ENCODE measurements at places on chromosomes 7 and 10.

GRCh38 chr7:82445271-82445670 is 1.7 kb upstream of the CACNA2D1 start:
- DNase-seq = no peak

DNA sequence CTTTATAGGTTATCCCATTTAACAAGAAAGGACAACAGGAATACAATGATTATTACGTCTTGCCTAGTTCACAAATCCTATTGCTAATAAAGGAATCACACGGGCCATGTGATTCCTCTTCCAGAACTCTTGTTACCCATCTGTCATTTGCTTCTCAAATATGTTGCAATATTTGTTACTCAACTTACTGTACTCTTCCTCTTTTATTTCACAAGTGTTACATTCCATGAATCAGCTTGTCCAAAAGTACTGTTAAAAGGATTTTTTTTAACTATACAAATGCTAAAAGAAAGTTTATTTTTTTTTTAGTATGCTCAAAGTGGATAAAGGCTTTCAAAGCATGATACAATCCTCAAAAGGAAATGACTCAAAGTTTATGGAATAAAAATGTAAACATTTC is 3.9 kb upstream of the CD36 start:
- no peak for DNase-seq

- DNase-seq = no peak
Measured at GRCh38 chr7:71538210-71538609, 406.3 kb downstream of the GALNT17 start.

DNA sequence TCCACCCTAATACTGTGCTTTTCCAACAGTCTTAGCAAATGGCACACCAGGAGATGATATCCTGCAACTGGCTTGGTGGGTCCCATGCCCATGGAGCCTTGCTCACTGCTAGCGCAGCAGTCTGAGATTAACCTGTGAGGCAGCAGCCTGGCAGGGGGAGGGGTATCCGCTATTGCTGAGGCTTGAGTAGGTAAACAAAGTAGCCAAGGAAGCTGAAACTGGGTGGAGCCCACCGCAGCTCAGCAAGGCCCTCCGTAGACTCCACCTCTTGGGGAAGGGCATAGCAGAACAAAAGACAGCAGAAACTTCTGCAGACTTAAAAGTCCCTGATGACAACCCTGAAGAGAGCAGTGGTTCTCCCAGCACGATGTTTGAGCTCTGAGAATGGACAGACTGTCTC is 399.0 kb downstream of the CCSER2 start:
- DNase-seq = no peak

- DNase-seq = no peak
Measured at GRCh38 chr10:93074597-93075368, 1.1 kb downstream of the CYP26A1 start.

DNA sequence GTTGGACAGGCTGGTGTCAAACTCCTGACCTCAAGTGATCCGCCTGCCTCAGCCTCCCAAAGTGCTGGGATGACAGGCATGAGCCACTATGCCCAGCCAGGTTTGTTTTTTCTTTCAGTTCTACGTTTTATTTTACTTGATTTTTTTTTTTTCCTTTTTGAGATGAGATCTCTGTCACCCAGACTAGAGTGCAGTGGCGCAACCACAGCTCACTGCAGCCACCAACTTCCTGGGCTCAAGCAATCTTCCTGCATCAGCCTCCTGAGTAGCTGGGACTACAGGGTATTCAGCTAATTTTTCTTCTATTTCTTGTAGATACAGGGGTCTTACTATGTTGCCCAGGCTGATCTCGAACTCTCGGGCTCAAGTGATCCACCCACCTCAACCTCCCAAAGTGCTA is 24.3 kb downstream of the GDI2 start:
- DNase-seq = no peak

GRCh38 chr7:114659409-114660125 is 245.0 kb downstream of the FOXP2 start:
- DNase-seq = no peak

DNA sequence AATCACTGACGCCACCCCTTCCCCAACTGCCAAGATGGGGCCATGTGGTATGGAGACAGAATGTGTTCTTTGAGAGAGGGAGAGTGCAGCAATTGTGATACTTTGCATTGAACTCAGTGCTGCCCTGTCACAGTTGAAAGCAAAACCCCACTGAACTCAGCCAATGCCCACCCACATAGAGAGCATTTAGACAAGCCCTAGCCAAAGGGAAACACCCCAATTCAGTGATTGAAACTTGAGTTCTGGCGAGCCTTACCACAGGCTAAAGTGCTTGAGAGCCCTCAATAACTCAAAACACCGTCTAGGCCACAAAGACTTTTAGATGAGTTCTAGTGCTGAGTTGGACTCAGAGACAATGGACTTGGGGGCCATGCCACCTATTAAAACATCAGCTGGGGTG is 751.9 kb upstream of the POT1 start:
- DNase-seq = no peak

- DNase-seq = no peak
Measured at GRCh38 chr7:50805447-50806125, 22.9 kb upstream of the GRB10 start.

GRCh38 chr10:115001506-115002381 is 63.7 kb downstream of the TRUB1 start:
- no peak for DNase-seq

GRCh38 chr7:28931565-28931964 is 26.6 kb downstream of the TRIL start:
- no peak for DNase-seq

DNA sequence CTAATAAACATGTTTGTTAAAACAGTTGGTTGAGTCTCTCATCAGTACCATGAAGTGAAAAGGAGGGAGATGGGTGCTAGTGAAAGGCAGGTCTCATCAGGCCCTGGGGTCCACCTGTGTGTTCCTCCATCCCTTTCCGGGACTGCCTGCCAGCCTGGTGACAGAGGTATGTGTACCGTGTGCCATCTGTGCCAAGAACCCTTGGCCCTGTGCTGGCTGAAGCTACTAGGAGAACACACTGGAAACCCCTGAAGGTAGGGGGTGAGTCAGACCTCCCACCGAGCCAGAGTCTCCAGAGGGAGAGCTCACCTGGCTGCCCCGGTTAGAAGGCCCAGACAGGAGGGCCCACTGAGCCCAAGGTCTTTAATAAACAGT is 2.3 kb downstream of the DDIT4 start:
- no peak for DNase-seq

DNA sequence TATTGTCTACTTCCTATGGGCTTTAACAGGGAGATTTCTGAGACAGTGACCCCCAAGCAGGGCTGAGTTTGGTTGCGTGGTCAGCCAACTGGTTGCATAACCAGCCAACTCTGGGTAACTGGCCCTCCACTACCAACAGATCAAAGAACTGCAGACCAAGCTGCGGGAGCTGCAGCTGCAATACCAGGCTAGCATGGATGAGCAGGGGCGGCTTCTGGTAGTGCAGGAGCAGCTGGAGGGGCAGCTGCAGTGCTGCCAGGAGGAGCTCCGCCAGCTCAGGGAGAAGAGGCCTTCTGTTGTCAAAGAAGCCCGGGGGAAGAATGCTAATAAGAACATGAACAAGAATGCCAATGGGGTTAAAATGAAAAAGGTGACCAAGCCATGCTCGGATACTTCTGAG is 15.7 kb upstream of the FLNC start:
- no peak for DNase-seq

- no peak for DNase-seq
Measured at GRCh38 chr7:47648275-47648925, 66.5 kb upstream of the TNS3 start.

GRCh38 chr10:397321-398068 is 262.2 kb downstream of the ZMYND11 start:
- no peak for DNase-seq

GRCh38 chr10:100575585-100576281 is 40.0 kb downstream of the HIF1AN start:
- DNase-seq = no peak

DNA sequence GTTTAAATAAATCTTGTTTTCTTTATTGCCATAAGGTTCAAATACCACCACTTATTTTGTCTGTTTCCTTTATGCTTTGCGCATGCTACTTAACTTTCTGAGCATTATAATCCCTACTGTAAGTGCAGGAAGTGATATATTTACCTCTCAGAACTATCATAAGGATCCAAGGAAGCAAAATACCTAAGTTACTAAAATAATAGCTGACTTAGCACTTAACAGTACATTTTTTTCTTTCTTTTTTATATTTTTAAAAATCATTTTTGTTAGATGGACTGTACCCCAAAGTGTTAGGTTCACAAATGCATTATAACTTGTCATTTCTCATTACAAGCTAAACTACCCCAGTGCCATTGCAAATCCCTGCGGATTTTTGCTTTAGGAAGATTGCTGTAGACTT is 663.8 kb downstream of the SUGCT start:
- DNase-seq = no peak

DNA sequence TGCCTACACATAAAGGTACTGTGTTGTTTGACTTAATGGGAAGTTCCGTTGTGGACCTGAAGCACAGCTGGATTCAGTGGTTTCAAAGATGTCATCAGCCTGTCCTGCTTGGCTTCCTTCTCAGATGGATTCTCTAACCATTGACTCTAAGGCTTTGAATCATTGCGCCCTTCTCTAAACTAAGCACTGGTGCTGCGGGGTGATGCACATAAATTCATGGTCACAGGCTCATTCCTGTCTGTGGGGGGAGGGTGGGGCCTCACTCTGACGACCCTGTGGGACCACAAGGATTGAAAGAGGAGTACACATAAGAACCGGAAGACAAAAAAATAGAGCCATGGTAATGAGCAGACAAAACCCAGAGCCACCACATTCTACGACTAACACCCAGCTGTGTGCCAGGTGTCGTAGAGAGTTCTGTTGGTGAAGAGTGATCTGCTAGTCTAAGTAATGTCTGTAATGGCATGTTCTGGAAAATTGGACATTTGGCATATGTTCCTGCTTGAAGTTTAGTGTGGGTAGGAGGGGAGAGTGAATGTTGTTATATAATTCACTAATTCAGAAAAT is 97.3 kb upstream of the YAE1 start:
- DNase-seq = no peak

GRCh38 chr10:118737603-118738302 is 17.0 kb downstream of the CACUL1 start:
- no peak for DNase-seq

DNA sequence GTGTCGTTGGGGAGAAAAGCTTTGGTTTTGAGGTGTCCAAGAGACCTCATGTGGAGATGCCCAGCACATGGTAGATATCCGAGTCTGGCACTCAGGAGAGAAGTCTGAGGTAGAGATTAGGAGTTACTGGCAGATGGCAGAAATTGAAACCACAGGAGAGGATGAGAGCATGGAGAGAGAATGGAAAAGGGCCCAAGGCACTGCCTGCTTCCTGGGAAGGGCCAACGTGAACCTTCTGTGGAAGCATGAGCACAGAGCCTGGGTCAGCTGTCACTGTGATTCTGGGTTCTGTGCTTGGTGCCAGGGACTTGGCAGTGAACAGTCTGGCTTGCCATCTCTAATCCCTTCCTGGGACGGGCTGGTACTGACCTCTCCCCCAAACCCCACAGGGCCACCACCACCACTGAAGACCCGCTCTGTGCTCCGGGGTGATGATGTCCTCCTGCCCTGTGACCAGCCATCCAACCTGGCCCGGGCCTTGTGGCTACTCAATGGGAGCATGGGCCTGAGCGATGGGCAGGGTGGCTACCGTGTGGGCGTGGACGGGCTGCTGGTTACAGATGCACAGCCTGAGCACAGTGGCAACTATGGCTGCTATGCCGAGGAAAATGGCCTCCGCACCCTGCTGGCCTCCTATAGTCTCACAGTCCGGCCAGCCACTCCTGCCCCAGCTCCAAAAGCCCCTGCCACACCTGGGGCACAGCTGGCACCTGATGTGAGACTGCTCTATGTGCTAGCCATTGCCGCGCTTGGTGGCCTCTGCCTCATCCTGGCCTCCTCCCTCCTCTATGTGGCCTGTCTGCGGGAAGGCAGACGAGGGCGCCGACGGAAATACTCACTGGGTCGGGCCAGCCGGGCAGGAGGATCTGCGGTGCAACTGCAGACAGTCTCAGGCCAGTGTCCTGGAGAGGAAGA is 4.1 kb downstream of the MRPL43 start:
- DNase-seq = no peak

DNA sequence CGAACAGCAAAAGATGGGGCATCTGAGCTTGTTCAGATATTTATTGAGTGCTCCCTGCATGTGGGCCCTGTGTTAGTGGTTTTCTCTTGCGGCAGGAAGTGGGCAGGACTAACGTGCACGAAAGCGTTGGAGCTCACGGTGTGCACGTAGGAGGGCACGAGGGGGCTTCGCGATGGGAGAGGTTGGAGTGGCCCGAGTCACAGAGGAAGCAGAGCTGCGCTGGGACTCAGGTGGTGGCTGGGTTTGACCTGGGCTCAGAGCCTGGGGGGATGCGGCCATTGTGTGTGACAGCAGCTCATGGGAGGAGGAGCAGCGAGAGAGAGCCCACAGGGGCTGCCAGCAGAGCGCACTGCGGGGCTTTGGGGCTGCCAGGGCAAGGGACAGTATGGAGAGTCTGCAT is 7.7 kb downstream of the ZSCAN25 start:
- no peak for DNase-seq

DNA sequence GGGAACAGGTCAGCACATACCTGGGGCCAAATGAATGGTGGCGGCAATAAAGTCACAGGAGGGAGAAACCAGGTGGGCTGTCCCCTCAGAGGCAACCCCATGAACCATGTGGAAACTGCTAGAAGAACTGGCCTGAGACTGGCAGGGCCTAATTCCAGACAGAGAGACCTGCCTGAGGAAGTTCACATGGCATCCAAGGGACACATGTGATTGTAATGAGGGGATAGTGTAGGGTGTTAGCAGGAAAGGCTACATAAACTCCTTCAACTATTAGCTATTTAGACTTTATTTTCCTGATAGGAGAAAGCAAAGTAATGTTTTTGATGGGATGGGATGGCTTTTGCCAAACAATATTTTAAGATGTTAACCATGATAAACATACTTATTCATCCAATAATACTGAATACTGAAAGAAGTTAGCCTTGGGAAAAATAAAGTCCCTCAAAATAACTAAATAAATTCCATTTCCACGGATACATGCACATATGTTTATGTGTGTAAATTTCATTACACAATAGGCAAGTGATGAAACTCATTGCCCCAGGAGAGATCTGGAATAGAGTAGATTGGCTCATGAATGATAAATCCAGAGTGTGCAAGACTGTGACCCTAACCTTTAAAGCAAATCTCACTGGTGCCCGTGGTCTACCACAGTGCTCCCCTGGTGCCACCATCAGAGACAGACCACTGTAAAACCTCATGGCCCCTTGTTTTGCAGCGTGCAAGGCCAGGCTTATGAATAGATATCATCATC is 137.0 kb downstream of the NRF1 start:
- DNase-seq = no peak

GRCh38 chr7:54663186-54663585 is 95.8 kb downstream of the SEC61G start:
- no peak for DNase-seq

DNA sequence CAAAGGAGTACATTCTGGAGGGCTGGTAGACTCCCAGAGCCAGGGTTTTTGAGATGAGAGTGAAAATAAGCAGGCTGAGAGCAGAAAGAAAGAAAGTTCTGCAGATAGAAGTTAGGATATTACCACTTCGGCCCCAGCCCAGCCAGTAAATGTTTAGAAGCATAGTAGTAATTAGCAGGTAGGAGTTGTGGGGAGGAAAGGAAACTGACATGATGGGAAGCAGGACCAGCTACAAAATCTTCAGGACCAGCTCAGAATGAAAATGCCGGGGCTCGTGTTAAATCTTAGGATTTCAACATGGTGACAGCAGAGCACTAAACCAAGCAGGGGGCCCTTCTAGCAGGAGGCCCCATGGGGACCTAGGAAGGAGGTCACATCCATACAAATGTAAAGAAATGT is 28.7 kb downstream of the PRSS2 start:
- no peak for DNase-seq

- DNase-seq = no peak
Measured at GRCh38 chr10:59108886-59109288, 67.6 kb upstream of the PHYHIPL start.

Data from D721Med (cell line).